ENCODE measurements at places on chromosomes 6 and 20. TPM values are rescaled to one million over a fixed set of nuclear protein-coding genes. Genes with fewer than 3 reads are reported as not detected.

- peak; percentile 73 for DNase-seq
These were observed 39.7 kb downstream of the TRAM2 start for GRCh38 chr6:52537001-52537753.

- peak; percentile 89 for DNase-seq
These were observed 267.7 kb downstream of the RNF144B start for GRCh38 chr6:18654821-18655220.

DNA sequence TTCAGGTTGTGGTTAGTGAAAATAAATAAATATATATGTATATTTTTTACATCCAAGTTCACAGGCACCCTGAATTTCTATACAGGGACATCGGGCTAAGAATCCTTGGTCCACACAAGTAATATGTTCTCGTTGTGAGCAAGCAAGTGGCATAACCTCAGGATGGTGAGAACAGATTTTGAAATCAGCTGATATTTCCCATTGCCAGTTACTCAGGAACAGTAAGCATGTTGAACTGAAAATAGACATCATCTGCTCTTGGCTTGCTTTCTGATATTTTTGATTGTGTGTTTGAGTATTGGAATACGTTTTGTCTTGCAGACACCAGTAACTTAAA, 87.7 kb downstream of the TRMT6 start:
- DNase-seq = no peak

DNA sequence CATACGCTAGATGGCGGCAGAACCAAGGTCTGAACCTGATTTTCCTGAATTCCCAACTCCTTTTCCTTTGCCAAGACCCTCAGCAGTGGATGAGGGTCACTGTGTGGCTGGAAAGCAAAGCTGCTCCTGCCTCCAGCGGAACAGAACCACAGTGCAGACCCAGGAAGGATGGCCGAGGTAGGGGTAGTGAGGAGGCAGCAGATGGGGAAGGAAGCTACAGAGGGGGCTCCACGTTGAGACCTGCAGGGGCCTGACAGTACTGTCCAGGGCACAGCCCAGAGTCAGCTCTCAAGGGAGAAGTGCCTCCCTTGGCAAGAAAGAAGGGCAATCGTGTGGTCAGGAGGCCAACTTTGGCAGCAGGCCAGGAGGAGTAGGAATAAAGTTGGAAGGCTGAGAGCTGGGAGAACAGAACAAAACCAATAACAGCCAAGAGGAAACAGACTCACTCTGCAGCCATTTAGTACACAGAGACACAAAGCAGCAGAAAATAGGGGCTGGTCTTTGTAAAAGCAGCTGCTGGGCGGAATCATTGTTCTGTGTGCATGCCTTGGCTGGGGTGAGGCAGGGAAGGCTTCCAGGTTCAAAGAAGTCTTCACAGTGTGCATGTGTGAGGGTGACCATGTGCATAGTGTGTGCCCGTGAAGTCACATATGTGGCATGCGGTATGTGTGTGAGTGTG, 3.1 kb downstream of the GABRR2 start:
- DNase-seq = peak; percentile 21

DNA sequence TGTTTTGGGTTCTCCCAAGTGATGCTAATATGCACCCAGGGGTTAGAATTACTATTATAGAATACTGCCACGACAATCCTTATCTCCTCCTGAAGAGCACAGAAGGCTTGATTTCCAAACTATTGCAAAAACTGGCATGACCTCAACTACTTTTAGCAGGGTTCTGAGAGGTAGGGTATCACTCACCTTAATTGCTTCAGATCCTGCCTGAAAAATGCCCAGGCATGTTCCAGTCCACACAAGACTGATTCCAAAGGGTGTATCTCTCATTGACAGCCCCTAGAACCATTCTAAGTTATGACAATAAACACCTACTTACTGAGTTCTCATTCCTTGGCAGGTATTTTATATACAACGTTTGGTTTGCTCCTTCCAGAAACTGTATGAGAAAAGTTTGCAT, 5.0 kb upstream of the DSE start:
- DNase-seq = peak; percentile 94

DNA sequence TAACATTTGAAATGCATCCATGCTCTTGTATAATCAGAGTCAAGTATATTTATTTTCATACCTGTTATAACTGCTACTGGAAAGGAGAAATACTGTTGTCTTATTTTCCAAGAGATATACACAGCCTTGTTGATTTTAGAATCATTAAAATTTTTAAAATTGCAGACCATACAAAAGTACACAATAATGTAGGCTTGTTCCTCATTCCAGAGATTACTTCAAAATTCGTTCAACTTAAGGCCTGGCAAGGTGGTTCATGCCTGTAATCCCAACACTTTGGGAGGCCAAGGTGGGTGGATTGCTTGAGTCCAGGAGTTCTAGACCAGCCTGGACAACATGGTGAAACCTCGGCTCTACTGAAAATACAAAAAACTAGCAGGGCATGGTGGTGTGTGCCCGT, 6.1 kb downstream of the RNF114 start:
- no peak for DNase-seq

GRCh38 chr20:41137614-41138474, 501 bp downstream of the PLCG1 start:
- no peak for DNase-seq

DNA sequence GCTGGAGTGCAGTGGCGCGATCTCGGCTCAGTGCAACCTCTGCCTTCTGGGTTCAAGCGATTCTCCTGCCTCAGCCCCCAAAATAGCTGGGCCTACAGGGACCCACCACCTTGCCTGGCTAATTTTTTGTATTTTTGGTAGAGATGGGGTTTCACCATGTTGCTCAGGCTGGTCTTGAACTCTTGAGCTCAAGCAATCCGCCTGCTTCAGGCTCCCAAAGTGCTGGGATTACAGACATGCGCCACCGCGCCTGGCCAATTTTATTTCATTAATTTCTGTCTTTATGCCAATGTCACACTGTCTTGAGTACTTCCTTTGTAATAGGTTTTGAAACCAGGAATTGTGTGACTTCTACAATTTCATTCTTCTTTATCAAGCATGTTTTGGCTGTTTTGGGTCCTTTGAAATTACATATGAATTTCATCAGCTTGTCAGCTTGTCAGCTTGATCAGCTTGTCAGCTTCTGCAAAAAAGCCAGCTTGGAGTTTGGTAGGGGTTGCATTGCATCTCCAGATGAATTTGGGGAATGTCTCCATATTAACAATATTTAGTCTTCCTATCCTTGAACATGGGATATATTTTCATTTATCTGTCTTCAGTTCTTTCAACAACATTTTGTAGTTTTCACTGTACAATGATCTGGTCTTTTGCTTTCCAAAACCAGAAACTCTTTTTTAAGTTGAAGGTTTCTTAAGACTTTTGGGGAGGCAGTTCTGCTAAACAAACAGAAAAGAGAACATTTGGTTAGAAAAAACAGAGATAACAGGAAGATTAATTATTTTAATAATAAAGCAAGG, 20.8 kb downstream of the ZFAND3 start:
- DNase-seq = no peak

SLC22A1 gene
- 1.3 TPM for total RNA-seq

ADGRG6 gene
- total RNA-seq = 20.1 TPM

ANKRD66 gene
- total RNA-seq = not detected
